Activated CD4-positive, CD25-positive, alpha-beta regulatory T cell (primary cell): ENCODE measurements at places on chromosomes 7 and 10.

- no peak for DNase-seq
Measured at GRCh38 chr10:95478935-95479334, 82.2 kb downstream of the SORBS1 start.

GRCh38 chr7:100443096-100443840 is 7.0 kb upstream of the PPP1R35 start:
- DNase-seq, result no peak

DNA sequence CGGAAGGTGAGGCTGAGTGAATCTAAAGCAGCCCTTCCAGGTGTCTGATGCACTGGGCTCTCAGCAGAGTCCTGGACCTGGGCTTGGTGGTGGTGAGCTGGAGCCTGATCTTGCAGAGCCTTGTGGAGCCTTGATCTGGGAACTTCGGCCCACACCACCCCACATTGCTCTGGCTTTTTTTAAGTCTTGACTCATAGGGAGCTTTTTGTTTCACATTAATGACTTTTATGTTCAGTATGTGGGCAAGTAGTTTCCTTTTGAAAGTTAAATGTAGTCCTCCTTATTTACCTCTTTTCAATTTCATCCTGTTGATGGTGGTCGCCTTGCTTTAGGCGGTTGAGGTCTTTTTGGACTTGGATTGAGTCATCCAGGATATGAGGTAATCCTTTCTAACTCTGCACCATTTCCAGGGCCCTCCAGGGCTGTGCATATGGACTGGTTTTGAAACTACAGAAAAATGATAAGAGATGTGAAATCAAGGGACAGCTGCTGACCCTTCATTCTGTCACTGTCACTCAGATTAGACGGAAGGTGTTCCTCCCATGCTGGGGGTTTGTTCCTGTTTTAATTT is 2.9 kb upstream of the NRAP start:
- DNase-seq, result no peak

GRCh38 chr10:6197321-6197720 is 5.4 kb upstream of the PFKFB3 start:
- no peak for DNase-seq

GRCh38 chr7:81833401-81833800 is 63.6 kb upstream of the HGF start:
- DNase-seq, result no peak

GRCh38 chr10:23095404-23095965 is at the start of gene MSRB2:
MSRB2 (plus strand) TSS chr10:23095579; CDS start chr10:23095609, 30 bp downstream.
- peak; percentile 39 for DNase-seq

GRCh38 chr10:4127518-4128315 is 342.7 kb upstream of the KLF6 start:
- no peak for DNase-seq

GRCh38 chr7:17362439-17363105 is 64.1 kb downstream of the AHR start:
- no peak for DNase-seq

- no peak for DNase-seq
Measured at GRCh38 chr7:70585071-70585470, 546.9 kb upstream of the GALNT17 start.

GRCh38 chr10:35921866-35922350 is 279.8 kb upstream of the FZD8 start:
- DNase-seq, result no peak

GRCh38 chr7:17097668-17098297 is 200.7 kb upstream of the AHR start:
- no peak for DNase-seq

GRCh38 chr10:71086439-71087080 is 125.8 kb upstream of the UNC5B start:
- no peak for DNase-seq

- no peak for DNase-seq
Measured at GRCh38 chr7:44307301-44307900, 18.0 kb downstream of the CAMK2B start.
